Astrocyte of the cerebellum (primary cell): ENCODE measurements at places on chromosomes 3 and 15.

DNA sequence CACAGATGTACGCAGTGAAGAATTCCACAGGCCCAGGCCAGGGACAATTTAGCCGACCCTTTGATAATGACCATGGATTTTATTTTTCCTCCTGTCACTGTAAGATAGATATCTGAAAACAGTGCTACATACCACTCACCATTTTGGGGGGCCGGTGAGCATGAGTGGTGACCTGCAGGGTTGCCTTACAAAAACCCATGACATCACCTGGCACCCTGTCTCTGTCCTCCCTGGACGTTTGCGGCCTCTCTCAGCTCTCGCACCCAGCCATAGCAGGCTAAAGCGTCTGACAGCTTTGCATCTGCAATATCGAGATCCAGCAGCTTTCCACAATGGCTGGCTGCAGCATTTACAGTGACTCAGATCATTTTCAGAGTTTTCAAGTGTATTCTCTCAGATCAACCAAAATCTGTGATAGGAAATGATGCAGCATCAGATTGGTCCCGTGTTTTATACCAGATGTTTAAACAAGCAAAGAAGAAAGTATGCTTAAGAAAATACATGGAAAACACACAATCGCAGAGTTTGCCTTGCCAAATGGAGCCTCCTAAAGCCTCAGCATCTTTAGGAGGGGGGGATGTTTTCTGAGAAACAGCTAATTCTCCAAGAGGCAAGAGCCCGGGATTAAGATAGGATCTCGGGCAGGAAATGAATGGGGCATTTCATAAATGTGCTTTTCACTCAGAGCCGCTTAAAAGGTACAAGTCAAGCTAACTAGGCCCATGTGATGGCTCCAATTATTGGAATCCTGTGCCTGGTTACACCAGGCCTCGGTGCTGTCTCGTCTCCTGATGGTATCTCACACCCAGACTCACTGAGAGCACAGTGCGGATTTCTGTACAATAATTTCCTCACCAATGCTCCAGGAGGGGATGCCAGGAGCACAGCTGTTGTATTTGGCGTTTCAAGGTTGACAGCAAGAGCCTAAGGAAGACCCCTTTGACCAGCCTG, 257.3 kb downstream of the XXYLT1 start:
- DNase-seq = no peak

DNA sequence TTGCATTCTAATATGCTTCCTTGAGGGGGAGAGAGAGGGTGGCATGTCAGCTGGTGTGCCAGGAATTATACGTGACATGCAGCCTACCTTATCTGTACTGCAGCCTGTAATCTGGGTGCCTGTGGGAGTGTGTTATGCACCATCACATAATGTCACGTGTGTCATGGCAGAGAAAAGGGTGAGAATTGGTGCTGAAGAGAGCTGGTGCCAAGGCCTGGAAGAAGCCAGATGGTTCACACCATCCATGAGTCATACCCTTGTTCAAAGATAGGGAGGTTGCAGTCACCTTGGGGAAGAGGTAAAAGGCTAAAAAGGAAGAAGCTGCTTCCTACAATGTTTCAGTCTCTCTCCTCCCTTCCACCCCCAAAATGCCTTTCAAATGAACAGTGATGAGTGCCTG, 5.3 kb downstream of the BRPF1 start:
- no peak for DNase-seq

DNA sequence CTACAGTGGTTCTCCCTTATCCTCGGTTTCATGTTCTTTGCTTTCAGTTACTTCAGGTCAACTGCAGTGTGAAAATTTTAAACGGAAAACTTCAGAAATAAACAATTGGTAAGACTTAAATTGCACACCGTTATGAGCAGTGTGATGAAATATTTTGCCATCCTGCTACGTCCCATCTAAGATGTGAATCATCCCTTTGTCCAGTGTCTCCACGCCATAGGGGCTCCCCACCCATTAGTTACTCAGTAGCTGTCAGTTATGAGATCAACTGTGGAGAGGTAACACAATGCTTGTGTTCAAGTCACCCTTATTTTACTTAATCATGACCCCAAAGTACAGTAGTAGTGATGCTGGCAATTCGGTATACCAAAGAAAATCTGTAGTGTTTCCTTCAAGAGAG, 47.4 kb downstream of the TJP1 start:
- no peak for DNase-seq

DNA sequence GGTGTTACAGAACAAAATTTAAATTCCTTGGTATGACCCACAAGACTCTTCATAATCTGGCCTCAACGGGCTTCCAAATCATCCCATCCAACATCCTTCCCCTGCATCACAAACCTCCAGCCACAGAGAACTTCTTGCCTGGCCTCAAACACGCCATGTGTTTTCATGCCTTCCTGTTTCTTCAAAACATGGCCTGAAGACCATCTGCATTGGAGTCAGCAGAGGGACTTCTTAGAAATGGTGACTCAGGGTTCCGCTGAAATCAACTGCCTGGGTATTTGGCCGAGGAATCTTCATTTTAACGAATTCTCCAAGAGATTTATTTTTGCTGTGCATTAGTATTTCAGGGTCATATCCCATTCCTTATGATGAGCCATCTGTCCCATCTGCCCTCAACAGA, 138.1 kb upstream of the RAP2B start:
- no peak for DNase-seq

- no peak for DNase-seq
Observed at GRCh38 chr3:42804831-42805132, 492 bp upstream of the HIGD1A start.

DNA sequence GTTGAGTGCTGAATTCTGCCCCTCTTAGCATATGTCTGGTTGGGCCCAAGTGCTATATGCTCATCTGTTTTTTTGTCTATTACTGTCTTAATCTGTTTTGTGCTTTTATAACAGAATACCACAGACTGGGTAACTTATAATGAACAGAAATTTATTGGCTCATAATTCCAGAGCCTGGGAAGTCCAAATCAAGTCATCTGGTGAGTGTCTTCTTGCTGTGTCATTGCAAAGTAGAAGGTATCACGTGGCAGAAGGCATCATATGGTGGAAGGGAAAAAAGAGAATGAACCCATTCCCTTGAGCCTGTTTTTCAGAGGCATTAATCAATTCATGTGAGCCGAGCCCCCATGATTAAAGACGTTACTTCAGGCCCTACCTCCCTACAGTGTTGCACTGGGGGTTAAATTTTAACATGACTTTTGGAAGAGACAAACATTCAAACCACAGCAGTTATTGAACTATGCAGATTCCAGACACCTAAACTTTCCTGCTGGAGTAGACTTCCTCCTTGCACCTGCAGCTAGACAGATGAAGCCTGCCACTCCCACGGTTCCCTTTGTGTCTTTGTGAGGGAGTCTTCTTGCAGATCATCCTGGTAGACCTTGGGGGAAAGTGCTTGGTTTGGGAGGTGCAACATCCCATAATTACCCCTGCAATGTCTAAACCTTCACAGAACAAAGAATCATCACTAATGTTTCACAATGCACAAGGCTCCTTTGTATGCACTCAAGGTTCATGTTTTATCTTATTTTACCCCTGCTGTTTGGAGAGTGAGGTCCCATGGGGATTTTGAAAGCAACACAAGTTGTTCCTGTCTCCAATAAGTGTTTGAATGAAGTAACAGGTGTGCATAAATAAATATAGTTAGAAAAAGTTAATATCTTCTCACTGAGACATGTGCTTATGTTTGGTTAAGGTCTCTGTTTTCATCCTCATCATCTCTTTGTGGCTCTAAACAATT, 64.7 kb upstream of the XCR1 start:
- DNase-seq = no peak

- DNase-seq = no peak
Observed at GRCh38 chr15:31609258-31609681, 282.6 kb downstream of the KLF13 start.

- no peak for DNase-seq
Observed at GRCh38 chr3:62255758-62256157, 117.6 kb downstream of the FEZF2 start.

DNA sequence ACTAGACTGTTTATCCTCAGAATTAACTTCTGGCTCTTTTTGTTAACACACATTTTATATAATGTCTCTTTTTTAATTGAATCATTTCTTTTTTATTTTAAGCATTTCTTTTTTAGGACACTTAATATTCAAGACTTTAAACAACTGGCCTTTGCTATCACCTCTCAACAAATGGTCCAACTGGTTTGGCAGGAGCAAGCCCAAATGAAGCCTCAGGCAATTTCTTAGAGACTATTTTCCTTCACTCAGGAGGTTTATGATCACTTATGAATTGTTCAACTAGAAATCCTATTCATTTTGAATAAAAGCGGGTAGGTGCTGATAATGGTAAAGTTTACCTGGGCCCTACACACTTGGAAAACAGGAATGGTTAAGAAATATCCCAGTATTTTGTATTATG, 705.6 kb upstream of the GBE1 start:
- DNase-seq = no peak

- no peak for DNase-seq
Observed at GRCh38 chr3:85164436-85164835, 205.6 kb downstream of the CADM2 start.

GRCh38 chr3:175965036-175965435, 1105.9 kb downstream of the NAALADL2 start:
- peak; percentile 61 for DNase-seq

DNA sequence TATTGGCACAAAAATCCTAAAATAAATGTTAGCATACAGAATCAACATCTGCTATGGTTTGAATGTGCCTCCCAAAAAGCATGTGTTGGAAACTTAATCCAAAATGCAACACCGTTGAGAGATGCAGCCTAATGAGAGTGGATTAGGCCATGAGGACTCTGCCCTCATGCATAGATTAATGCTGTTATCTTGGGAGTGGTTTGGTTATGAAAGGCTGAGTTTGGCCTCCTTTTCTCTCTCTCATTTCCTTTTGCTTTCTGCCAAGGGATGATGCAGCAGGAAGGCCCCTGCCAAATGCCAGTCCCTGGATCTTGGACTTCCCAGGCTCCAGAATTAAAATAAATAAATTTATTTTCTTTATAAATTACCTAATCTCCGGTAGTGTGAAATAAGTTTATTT, 49.4 kb downstream of the SYNM start:
- DNase-seq = no peak

GRCh38 chr3:141538568-141539240, 51.9 kb downstream of the RASA2 start:
- DNase-seq = no peak
